Inflammatory macrophage treated with lipopolysaccharide for 4 hours (primary cell): ENCODE measurements at places on chromosomes 3 and 15.

GRCh38 chr3:194343561-194343893, 7.6 kb downstream of the CPN2 start:
- DNase-seq, result no peak

DNA sequence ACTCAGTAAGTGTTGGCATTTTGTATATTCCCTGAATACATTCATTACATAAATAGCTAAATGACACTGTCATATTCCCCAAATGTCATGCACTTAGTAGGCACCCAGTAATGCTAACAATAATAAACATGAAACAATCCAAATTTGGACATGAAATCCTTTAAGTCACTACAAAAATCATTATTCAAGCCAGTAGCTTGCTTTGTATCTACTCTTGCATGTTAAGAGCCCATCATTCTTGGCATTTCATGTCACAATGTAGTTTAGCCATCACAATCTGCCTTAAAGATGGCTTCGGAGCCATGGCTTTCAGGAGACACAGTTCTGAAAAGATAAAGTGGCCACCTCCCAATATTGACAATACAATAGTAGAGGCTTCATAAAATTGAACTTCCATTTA, 32.9 kb upstream of the TM4SF4 start:
- no peak for DNase-seq

GRCh38 chr15:100235030-100235617, 106.7 kb downstream of the ADAMTS17 start:
- no peak for DNase-seq

DNA sequence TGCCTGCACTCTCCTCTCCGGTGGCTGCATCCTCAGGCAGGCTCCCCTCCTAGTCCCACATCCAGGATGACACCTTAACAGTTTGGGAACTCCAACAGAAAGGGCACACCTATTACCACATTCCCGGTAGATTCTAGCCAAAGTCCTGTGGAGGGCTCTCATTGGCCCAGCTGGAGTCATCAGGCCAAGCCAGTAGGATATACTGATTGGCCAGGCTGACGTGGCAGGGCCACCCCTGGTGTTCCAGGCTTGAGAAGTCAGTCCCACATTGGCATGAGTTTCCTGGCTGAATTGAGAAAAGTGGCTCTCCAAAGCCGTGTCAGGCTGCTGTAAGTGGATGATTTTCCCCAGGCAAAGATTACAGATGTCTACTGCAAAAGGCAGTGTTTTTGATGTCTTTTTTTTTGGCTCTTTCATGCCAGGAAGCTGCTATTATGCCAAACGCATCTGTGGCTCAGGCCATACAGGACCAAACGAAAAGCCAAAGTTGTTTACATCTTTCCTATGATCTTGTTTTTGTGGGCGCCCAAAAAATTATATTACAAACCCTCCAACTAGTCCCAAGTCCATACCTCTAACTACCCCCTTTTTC, 6.6 kb upstream of the BLM start:
- no peak for DNase-seq

- DNase-seq, result peak; percentile 72
These were observed 169.2 kb upstream of the TGFBR2 start for GRCh38 chr3:30437171-30437601.

DNA sequence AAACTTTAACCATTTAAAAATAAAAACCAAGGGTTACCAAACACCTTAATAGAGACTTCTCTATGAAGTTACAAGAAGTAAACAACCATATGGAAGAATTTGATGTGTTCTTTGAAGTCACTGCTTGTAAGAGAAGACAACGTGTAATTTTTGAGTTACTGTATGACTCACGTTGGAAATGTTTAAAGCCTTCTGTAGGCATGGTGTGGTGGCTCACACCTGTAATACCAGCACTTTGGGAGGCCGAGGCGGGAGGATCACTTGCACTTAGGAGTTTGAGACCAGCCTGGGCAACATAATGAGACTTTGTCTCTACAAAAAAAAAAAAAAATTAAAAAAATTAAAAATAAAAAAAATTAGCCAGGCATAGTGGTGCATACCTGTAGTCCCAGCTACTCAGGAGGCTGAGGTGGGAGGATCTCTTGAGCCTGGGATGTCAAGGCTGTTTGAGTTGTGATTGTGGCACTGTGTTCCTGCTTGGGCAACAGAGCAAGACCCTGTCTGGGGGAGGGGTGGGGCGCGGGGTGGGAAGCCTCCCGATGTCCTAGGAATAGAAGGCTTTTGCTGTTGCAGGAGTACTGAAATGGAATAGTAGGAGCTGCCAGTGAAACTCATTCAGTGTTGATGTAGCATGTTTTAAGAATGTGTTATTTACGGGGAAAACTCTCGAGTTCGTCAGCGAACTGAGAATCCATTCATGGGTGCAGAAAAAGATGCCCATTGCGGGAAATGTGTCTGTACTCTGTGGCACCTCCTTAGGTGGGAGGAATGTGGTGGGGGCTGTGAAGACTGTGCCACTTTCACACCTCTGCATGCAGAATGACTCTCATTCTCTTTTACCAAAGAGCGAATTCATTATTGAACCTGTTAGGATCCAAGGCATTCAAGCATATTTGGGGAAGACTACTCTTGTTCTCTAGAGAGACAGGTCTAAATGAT, 134.2 kb downstream of the FNDC3B start:
- DNase-seq, result no peak

DNA sequence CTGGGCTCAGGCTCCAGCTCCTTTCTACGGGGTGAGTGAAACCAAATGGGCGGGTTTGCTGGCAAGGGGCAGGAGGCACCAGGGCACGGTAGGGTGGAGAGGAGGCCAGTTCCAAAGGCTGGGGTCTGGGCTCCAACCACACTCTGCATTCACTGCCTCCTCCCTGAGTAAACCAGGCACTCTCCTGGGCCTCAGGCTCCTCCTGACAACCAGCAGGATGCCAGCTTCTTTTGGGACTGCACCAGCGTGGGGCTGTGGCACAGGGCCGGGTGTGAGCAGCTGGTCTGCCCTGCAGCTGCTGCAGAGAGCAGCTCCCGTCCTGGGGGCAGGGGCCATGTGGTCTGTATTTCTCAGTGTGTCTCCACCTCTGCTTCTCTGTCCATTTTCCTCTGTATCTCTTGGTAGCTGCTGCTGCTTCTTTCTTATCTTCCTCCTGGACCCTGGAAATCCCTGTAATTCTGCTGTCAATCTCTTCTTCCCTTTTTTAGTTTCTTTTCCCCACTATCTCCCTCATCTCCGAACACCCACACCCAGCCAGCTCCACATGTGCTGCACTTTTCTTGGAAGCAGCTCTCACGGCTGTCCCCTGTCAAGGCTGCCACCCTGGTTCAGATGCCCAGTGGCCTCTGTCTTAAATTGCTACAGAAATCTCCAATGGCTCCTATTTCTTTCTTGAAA, 54.9 kb upstream of the TBC1D21 start:
- no peak for DNase-seq

- DNase-seq, result no peak
These were observed 152.9 kb downstream of the MECOM start for GRCh38 chr3:169510693-169511010.

- no peak for DNase-seq
These were observed 237.6 kb upstream of the C2CD4B start for GRCh38 chr15:62402687-62403086.

GRCh38 chr15:33492434-33493052, 181.8 kb downstream of the RYR3 start:
- DNase-seq, result no peak
